ENCODE measurements at places on chromosomes 4 and X. TPM values are rescaled to one million over a fixed set of nuclear protein-coding genes. Genes with fewer than 3 reads are reported as not detected.

GPM6B gene
- total RNA-seq, result not detected

REPS2 gene
- total RNA-seq, result 0.67 TPM

TRMT2B gene
- 24.4 TPM for total RNA-seq

TMPRSS11D gene
- total RNA-seq, result not detected

HHIP gene
- total RNA-seq, result 0.48 TPM

UGT8 gene
- total RNA-seq, result 0.74 TPM

ARR3 gene
- total RNA-seq, result not detected

TMEM47 gene
- not detected for total RNA-seq

EFHC2 gene
- total RNA-seq, result 0.79 TPM

NDP gene
- total RNA-seq, result not detected

GAGE12F gene
- total RNA-seq, result not detected

ALB gene
- not detected for total RNA-seq

GRCh38 chrX:119647552-119648420, 41.6 kb upstream of the NKRF start:
- H3K27me3 ChIP-seq, result no peaks in the 10 kb centered on the region
- H3K4me3 ChIP-seq, result peak overlapping the region; percentile 58
- H3K4me1 ChIP-seq, result peaks cover 50% of the 10 kb centered on the region

GRCh38 chr4:159410076-159410777, 307.3 kb downstream of the RAPGEF2 start:
- no peak overlapping the region for H3K4me3 ChIP-seq
- no peaks in the 10 kb centered on the region for H3K27me3 ChIP-seq
- no peak for DNase-seq
- H3K4me1 ChIP-seq, result no peaks in the 10 kb centered on the region

GRCh38 chr4:100100985-100101384, 89.3 kb downstream of the DDIT4L start:
- peak overlapping the region; percentile 83 for H3K27ac ChIP-seq
- H3K4me3 ChIP-seq, result peak overlapping the region; percentile 34
- DNase-seq, result no peak
- H3K27me3 ChIP-seq, result no peaks in the 10 kb centered on the region

GRCh38 chr4:17657849-17658248, 43.4 kb downstream of the MED28 start:
- H3K4me3 ChIP-seq, result no peak overlapping the region
- H3K27ac ChIP-seq, result no peak overlapping the region
- H3K36me3 ChIP-seq, result no peaks in the 10 kb centered on the region
- H3K4me1 ChIP-seq, result no peaks in the 10 kb centered on the region
- H3K27me3 ChIP-seq, result no peaks in the 10 kb centered on the region

GRCh38 chrX:131741103-131741581, 197.3 kb downstream of the OR13H1 start:
- H3K27me3 ChIP-seq, result no peaks in the 10 kb centered on the region
- no peak overlapping the region for H3K27ac ChIP-seq
- H3K4me1 ChIP-seq, result peaks cover 13% of the 10 kb centered on the region

- H3K36me3 ChIP-seq, result no peaks in the 10 kb centered on the region
- H3K27me3 ChIP-seq, result no peaks in the 10 kb centered on the region
- H3K4me1 ChIP-seq, result no peaks in the 10 kb centered on the region
- DNase-seq, result no peak
Measured at GRCh38 chr4:85508654-85509053, 33.7 kb downstream of the ARHGAP24 start.

- H3K27me3 ChIP-seq, result no peaks in the 10 kb centered on the region
- H3K4me1 ChIP-seq, result peaks cover 9% of the 10 kb centered on the region
- no peak for DNase-seq
- no peak overlapping the region for H3K4me3 ChIP-seq
- no peaks in the 10 kb centered on the region for H3K36me3 ChIP-seq
Measured at GRCh38 chr4:38275331-38276100, 315.3 kb downstream of the PTTG2 start.

DNA sequence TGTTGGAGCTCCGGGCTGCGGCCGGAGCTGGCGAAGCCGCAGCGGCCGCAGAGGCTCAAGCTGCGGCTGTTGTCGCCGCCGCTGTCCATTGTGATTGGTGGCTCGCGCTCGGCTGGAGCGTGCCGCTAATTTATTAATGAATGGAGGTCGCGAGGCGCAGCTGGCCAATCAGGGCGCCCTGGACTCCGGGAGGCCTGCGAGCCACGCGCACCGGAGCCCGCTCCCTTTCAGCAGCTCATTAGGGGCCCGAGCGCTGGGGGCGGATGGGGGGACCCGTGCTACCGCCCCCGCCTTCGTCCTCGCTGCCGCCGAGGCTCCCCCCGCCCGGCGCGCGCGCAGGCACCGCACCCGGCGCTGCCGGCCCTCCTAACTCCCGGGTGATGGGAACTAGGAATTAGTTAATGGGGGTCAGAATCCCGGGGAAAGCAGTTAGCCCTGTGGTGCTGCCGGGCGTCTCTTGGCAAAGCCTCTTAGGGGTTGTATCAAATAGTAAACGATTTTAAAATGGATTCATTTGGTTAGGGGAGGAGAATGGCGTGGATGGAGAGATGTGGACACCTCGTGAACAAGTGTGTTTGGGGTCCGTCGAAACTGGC, 589 bp upstream of the NEUROG2 start:
- peaks cover 98% of the 10 kb centered on the region for H3K27me3 ChIP-seq
- H3K4me3 ChIP-seq, result peak overlapping the region; percentile 98
- H3K36me3 ChIP-seq, result peaks cover 6% of the 10 kb centered on the region
- peaks cover 67% of the 10 kb centered on the region for H3K4me1 ChIP-seq

DNA sequence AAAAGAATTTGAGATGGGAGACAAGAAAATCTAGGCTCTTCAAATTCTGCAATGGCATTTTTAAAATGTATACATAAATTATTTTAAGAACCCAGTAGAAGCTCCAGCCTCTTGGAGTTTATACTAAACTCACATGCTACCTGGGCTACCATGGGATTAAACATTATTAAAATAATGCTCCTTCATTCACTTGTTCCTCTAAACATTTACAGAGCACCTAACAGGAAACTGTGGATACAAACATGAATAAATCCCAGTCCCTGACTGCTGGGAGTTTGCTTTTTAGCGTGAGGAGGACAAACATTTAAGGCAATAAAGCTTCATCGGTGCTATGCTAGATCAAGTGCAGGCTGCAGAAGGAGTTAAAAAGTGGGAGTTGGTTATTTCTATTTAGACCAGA, 5.4 kb upstream of the SPP1 start:
- no peak for DNase-seq
- H3K4me1 ChIP-seq, result peaks cover 8% of the 10 kb centered on the region
- H3K27me3 ChIP-seq, result peaks cover 34% of the 10 kb centered on the region
- no peak overlapping the region for H3K4me3 ChIP-seq

- no peaks in the 10 kb centered on the region for H3K4me1 ChIP-seq
- no peak overlapping the region for H3K27ac ChIP-seq
- peaks cover 7% of the 10 kb centered on the region for H3K27me3 ChIP-seq
- H3K4me3 ChIP-seq, result no peak overlapping the region
Measured at GRCh38 chr4:138298431-138298830, 56.3 kb upstream of the SLC7A11 start.

GRCh38 chr4:79255793-79256192, 70.1 kb downstream of the NAA11 start:
- H3K27ac ChIP-seq, result no peak overlapping the region
- no peaks in the 10 kb centered on the region for H3K4me1 ChIP-seq
- no peak overlapping the region for H3K4me3 ChIP-seq
- DNase-seq, result no peak

GRCh38 chr4:3313139-3313538, 20.3 kb downstream of the RGS12 start:
- no peak overlapping the region for H3K4me3 ChIP-seq
- no peak overlapping the region for H3K27ac ChIP-seq
- H3K4me1 ChIP-seq, result no peaks in the 10 kb centered on the region

DNA sequence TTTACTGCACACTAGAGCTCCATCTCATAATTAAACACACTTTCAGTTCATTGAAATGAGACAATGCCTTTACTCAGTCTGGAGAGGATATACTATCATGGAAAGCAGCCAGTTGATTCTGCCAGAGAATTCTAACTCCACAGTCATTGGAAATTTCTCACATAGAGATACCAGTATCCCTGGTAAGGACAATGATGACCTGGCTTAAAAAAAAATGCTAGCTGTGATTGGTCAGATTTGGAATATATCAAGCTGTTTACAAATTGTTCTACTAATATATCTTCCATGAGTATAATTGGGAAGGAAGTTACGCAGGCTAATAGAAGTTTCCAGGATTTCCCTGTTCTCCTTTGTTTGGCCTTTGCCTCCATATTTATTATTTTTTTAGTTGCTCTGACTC, 34.5 kb upstream of the TLL1 start:
- no peaks in the 10 kb centered on the region for H3K4me1 ChIP-seq
- no peaks in the 10 kb centered on the region for H3K27me3 ChIP-seq
- no peak for DNase-seq
- no peak overlapping the region for H3K27ac ChIP-seq
- H3K36me3 ChIP-seq, result no peaks in the 10 kb centered on the region

- DNase-seq, result no peak
- H3K27ac ChIP-seq, result no peak overlapping the region
- no peak overlapping the region for H3K4me3 ChIP-seq
Measured at GRCh38 chr4:15159477-15160019, 157.3 kb downstream of the CPEB2 start.

- no peak overlapping the region for H3K4me3 ChIP-seq
- H3K27me3 ChIP-seq, result peaks cover 11% of the 10 kb centered on the region
- no peak overlapping the region for H3K27ac ChIP-seq
Measured at GRCh38 chrX:136954930-136955329, 74.4 kb upstream of the RBMX start.

- peak overlapping the region; percentile 100 for H3K4me3 ChIP-seq
- no peak overlapping the region for H3K27ac ChIP-seq
- peaks cover 23% of the 10 kb centered on the region for H3K4me1 ChIP-seq
- peaks cover 8% of the 10 kb centered on the region for H3K36me3 ChIP-seq
- DNase-seq, result no peak
Measured at GRCh38 chr4:3532751-3533422, 665 bp upstream of the LRPAP1 start.

GRCh38 chr4:147040874-147041273, 95.2 kb upstream of the TTC29 start:
- no peaks in the 10 kb centered on the region for H3K36me3 ChIP-seq
- no peaks in the 10 kb centered on the region for H3K4me1 ChIP-seq
- peaks cover 30% of the 10 kb centered on the region for H3K27me3 ChIP-seq
- no peak for DNase-seq

DNA sequence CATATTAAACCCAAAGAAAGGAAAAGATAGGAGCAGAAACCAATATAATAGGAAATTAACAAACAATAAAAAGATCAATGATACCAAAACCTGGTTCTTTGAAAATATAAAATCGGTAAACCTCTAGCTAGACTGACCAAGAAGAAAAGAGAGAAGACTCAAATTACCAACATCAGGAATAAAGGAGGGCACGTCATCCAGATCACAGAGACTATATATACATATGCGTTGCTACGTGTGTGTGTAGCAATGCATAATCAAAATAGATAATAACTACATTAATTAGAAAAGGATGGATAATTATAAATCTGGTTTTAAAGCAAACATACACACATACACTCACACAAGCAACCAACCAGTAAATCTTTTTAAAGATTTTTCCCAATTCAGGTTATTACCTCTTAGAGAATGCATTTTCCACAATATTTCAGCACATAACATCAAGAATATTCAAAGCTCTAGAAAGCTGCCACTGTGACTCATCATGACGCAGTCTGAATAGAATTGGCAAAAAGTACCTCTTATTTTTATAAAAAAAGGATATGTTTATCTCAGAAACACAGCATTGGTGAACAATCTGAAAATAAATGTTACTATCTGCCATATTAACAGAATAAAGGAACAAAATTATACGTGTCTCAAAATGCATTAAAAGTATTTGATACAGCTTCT, 41.4 kb upstream of the USP9X start:
- no peak for DNase-seq
- no peaks in the 10 kb centered on the region for H3K36me3 ChIP-seq
- H3K4me3 ChIP-seq, result no peak overlapping the region
- no peak overlapping the region for H3K27ac ChIP-seq
- H3K4me1 ChIP-seq, result no peaks in the 10 kb centered on the region

- peaks cover 21% of the 10 kb centered on the region for H3K4me1 ChIP-seq
- no peaks in the 10 kb centered on the region for H3K27me3 ChIP-seq
- no peaks in the 10 kb centered on the region for H3K36me3 ChIP-seq
- no peak for DNase-seq
- H3K27ac ChIP-seq, result no peak overlapping the region
Measured at GRCh38 chr4:101140228-101140627, 207.1 kb downstream of the PPP3CA start.

- no peak overlapping the region for H3K27ac ChIP-seq
- DNase-seq, result no peak
- no peaks in the 10 kb centered on the region for H3K27me3 ChIP-seq
- H3K4me1 ChIP-seq, result no peaks in the 10 kb centered on the region
- H3K4me3 ChIP-seq, result no peak overlapping the region
Measured at GRCh38 chrX:10636337-10636736, 16.0 kb upstream of the MID1 start.

DNA sequence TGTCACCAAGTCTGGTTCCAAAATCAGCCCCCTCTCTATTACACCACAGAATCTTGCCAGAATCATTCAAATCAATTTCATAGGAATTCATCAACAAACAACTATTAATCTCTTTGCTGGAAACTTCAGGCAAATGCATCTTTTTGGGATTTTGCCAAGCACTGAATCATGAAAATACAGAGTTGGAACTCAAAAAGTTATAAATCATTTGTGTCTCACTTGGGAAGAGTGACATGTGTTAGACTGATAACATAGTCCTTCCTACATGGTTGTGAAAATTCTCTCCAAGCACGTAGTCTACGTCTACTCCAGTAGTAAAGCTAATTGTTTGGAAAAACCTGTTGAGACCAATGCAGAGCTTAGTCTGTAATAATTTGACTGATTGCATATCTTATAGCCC, 19.0 kb downstream of the CXCL8 start:
- H3K27me3 ChIP-seq, result no peaks in the 10 kb centered on the region
- no peak overlapping the region for H3K4me3 ChIP-seq
- no peak for DNase-seq
- H3K4me1 ChIP-seq, result no peaks in the 10 kb centered on the region
- no peak overlapping the region for H3K27ac ChIP-seq

- H3K36me3 ChIP-seq, result no peaks in the 10 kb centered on the region
- H3K4me1 ChIP-seq, result peaks cover 8% of the 10 kb centered on the region
- H3K27me3 ChIP-seq, result no peaks in the 10 kb centered on the region
- no peak overlapping the region for H3K27ac ChIP-seq
- H3K4me3 ChIP-seq, result no peak overlapping the region
- no peak for DNase-seq
Measured at GRCh38 chr4:177282284-177282835, 27.3 kb upstream of the NEIL3 start.
